ENCODE measurements at places on chromosomes 2 and 18. TPM values are rescaled to one million over a fixed set of nuclear protein-coding genes. Genes with fewer than 3 reads are reported as not detected.

Gene TUBA4B
- 1.5 TPM for total RNA-seq

Gene TUBB6
- 107 TPM for total RNA-seq

Gene RAB6C
- total RNA-seq = 0.44 TPM

Gene CDCA7
- total RNA-seq = 8.0 TPM

Gene ARHGAP15
- 15.4 TPM for total RNA-seq

Gene CELF4
- total RNA-seq = 26.6 TPM

Gene HYCC2
- total RNA-seq = 49.0 TPM

Gene DTNA
- total RNA-seq = 123 TPM

All from spinal cord (tissue), 10 donors.